ENCODE measurements at places on chromosomes 3 and 15. TPM values are rescaled to one million over a fixed set of nuclear protein-coding genes. Genes with fewer than 3 reads are reported as not detected.

Gene BUB1B
- total RNA-seq: not detected

Gene NRROS
- total RNA-seq: 1.8 TPM

Gene NBEAL2
- total RNA-seq: 151 TPM

Gene ALAS1
- 63.6 TPM for total RNA-seq

Gene ANKRD63
- total RNA-seq: not detected

Gene SPATA12
- total RNA-seq: not detected

Data from body of pancreas (tissue), 4 donors.